ENCODE measurements at places on chromosomes 4 and X. TPM values are rescaled to one million over a fixed set of nuclear protein-coding genes. Genes with fewer than 3 reads are reported as not detected.
A peak's percentile ranks its signal among the peaks of the same experiment; 100 is the strongest.

TMEM271 gene
- not detected for total RNA-seq

RNF175 gene
- not detected for total RNA-seq

LETM1 gene
- total RNA-seq: 29.4 TPM

VCX3A gene
- total RNA-seq: not detected

SSR4 gene
- 124 TPM for total RNA-seq

GYPB gene
- not detected for total RNA-seq

NAT8L gene
- 3.3 TPM for total RNA-seq

IL1RAPL2 gene
- total RNA-seq: not detected

SH2D1A gene
- not detected for total RNA-seq

PABPC1L2A gene
- total RNA-seq: not detected

ALAS2 gene
- total RNA-seq: not detected

LONRF3 gene
- 13.3 TPM for total RNA-seq

WNK3 gene
- 0.62 TPM for total RNA-seq

MAGEA1 gene
- total RNA-seq: not detected

RTL5 gene
- total RNA-seq: not detected

GRCh38 chr4:107220976-107221375 lies 184.9 kb upstream of the DKK2 start:
- no peak for DNase-seq

DNA sequence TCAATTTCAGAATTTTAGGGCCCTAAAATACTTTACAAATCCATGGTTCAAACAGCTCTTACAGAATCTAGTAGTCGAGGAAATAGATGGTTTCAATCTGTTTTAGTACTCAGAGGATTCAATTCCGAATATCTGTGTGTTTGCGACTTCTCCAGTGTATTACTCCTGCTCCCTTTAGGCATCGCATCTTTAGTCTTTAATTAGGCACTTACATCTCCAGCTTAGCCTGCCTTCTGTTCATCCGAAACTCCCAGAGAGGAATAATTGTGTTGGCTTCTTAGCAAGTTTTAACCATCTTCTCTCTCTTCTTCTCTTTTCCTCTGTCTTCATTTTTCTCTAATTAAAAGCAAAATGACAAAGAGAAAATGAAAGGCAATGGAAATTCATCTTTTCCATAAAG lies 1901.3 kb upstream of the TENM3 start:
- DNase-seq: no peak

DNA sequence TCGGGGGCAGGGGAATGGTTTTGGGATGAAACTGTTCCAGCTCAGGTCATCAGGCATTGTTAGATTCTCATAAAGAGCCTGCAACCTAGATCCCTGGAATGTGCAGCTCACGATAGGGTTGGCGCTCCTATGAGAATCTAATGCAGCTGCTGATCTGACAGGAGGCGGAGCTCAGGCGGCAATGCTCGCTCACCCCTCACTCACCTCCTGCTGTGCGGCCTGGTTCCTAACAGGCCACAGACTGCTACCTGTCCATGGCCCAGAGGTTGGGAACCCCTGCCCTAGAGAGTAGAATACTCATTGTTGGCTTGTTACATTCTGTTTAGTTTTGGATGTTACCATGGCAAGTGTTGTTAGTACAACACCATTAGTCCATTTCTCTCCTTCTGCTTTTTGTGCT lies 40.8 kb upstream of the STX18 start:
- no peak for DNase-seq

GRCh38 chrX:142977128-142977914 lies 48.4 kb upstream of the SPANXN4 start:
- DNase-seq: no peak

GRCh38 chr4:2487632-2488031 lies 18.7 kb downstream of the RNF4 start:
- no peak for DNase-seq

- DNase-seq: no peak
Measured at GRCh38 chr4:96887857-96888256, 1048.0 kb downstream of the PDHA2 start.

- DNase-seq: no peak
Measured at GRCh38 chr4:870951-871350, 45.0 kb upstream of the CPLX1 start.

- DNase-seq: no peak
Measured at GRCh38 chrX:1336331-1336943, at the start of gene IL3RA. Gene IL3RA (plus strand): TSS chrX:1336785. CDS start chrX:1341766, 4,981 bp downstream.

GRCh38 chrX:19540076-19540475 lies 24.8 kb upstream of the MAP3K15 start:
- DNase-seq: no peak

- no peak for DNase-seq
Measured at GRCh38 chrX:130884627-130885026, 18.4 kb downstream of the ENOX2 start.

- DNase-seq: no peak
Measured at GRCh38 chr4:101064541-101065180, 282.7 kb downstream of the PPP3CA start.

DNA sequence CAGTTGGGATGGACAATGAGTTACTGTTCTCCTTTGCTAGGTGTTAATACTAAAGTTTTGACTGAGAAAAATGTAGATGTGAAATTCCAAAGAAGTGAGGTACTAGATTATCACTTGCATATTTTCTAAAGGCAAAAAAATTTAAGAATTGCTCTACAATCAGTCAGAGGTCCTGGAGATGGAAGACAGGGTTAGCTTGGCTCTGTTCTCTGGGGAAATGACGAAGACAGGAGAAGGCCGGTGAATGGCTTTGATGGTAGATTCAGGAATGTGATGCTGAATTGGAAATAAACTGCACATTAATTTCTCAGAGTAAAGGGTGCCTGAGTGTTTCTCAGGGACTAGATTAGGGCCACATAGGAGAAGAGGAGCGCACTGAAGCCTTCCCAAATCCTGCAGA lies 214.0 kb upstream of the LEF1 start:
- DNase-seq: no peak

GRCh38 chr4:699816-700580 lies 5.6 kb upstream of the PCGF3 start:
- no peak for DNase-seq

DNA sequence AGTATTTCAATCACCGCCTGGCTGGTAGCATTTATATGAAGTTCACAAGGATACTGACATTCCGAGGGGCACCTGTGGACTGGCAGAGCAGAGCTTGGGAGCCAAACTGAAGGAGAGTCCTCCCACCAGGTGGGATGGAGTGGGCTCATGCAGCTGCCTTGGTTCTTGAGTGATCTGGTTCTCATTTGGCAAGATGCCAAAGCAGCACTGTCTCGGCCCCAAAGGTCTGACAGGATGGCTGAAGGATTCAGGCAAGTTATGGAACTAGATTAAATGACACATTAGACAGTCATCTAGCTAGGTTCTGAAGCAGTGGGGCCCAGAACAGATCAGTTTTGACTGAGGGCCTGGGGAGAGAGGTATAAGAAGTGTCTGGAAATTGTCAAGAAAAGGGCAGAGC lies 3.2 kb downstream of the FGF16 start:
- DNase-seq: no peak

DNA sequence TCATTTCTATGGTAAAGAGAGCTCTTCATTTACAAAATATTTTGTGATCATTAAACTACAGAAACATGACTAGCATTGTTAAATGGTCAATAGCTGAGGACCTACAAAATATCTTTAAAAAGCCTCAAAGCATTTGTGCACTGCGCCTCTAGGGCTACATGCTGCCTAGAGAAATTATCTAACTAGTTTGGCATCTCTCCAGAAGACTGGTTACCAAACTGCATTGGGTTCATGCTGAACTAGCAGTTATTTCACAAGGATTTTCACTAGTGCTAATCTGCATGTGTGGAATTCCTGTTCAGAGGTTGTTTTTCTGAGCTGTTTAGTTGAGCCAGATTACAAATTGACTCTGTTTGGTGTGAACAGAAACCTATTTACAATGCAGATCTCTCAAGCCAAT lies 58.5 kb upstream of the PITX2 start:
- DNase-seq: no peak

DNA sequence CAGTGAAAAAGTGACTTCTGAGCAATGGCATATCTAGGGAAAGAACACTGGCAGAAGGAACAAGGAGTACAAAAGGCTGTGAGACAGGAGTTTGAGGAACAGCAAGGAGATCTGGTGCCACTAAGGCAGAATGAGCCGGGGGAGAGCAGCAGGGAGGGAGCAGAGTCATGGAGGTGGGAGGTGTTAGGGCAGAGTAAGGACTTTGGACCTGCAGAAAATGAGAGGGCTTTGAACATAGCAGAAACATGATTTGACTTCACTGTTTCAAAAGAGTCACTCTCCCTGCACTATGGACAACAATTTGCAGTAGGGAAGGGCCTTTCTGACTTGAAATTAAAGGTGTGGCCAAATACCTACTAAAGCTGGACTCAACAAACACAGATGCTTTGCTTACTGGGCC lies 356.2 kb downstream of the ADGRL3 start:
- peak; percentile 71 for DNase-seq

DNA sequence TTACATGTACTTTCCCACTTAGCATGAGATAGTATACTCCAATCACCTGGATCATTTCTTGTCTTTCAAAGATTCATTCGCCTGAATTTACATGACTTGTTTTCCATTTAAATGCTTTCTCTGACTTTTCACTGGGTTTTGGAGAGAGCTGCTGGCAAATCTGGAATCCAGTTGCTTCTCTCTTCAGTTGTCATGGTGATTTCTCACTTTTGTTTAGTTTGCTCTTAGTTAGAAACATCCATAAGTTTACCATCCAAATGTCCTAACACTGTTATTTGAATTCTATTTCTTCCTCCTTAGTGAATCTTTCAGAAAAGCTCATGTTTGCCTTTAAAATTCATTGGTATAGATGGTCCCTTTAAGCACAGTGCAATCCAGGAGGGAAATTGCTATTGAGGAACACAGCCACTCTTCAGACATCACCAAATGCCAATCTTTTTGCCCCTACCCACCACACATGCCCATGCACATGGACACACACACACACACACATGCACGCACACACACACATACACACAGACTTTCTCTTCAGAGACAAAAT lies 51.7 kb downstream of the REELD1 start:
- no peak for DNase-seq

DNA sequence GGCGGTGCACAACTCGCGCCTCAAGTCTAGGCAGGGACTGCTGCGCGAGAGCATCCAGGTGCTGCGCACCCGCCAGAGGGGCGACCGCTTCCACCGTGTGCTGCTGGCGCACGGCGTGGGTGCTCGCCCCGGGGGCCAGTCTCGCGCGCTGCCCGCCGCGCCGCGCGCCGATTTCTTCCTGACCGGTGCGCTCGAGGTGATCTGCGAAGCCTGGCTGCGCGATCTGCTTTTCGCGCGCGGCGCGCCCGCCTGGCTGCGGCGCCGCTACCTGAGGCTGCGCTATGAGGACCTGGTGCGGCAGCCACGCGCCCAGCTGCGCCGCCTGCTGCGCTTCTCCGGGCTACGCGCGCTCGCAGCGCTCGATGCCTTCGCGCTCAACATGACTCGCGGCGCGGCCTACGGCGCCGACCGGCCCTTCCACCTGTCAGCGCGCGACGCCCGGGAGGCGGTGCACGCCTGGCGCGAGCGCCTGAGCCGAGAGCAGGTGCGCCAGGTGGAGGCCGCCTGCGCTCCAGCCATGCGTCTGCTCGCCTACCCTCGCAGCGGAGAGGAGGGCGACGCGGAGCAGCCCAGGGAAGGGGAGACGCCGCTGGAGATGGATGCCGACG lies 1.3 kb downstream of the CHST7 start:
- no peak for DNase-seq

GRCh38 chr4:113820108-113820507 lies 58.6 kb upstream of the CAMK2D start:
- DNase-seq: no peak

DNA sequence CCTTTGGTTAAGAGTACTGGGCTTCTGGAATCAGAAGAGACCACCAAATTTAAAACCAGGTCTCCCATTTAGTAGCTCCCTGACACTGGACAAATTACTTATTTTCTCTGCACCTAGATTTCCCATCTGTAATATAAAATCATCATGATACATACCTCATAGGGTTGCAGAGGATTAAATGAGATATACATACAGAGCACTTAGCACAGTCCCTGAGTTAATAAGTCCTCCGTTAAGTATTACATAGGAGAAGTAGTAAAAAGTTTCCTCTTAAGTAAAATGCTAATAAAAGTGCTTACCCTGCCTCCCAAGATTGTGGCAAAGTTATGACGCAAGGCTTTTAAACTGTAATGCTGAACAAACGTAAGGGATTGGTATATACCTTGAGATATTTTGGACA lies 539 bp upstream of the CHIC1 start:
- no peak for DNase-seq

DNA sequence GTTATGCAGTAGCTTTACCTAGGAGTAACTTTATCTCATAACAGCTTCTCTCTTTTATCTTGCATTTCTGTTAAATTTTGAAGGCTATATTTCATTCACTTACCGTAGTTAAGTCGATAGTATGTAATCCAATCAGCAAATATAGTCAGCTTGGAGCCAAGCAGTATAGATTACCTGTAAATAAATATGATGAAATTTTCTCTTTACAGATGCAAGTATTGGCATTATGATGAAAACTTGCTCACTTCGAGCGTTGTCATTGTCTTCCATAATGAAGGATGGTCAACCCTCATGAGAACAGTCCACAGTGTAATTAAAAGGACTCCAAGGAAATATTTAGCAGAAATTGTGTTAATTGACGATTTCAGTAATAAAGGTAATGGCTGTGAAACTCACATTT lies 42.3 kb downstream of the HMGB2 start:
- no peak for DNase-seq

DNA sequence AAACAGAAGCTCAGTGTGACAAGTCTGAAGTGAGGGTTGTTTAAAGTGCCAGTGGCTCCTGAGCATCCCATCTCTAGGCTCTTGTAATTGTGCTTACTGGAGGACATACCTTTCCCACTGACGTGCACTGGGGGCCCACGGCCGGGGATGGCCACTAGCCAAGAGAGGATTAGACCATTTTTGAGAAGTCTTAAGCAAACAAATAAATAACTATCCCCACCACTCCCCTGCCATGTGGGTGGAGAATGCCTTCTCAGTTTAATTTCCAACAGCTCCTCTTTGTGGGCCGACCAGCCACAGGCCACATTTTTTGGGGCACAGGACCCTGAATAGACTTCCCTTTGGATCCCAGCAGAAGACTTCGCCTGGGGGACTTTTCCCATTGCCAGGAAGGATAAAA lies 125.0 kb upstream of the MSX1 start:
- no peak for DNase-seq

DNA sequence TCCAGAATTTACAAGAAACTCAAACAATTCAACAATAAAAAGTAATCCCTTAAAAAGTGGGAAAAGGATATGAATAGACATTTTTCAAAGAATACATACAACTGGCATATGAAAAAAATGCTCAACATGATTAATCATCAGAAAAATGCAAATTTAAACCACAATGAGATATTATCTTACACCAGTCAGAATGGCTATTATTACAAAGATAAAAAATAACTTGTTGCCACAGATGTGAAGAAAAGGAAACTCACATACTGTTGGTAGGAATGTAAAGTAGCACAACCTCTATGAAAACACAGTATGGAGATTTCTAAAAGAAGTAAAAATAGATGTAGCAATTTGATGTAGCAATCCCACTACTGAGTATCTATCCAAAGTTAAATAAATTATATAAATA lies 65.1 kb upstream of the DIAPH2 start:
- DNase-seq: no peak

- DNase-seq: no peak
Measured at GRCh38 chrX:19772096-19772821, 115.1 kb downstream of the SH3KBP1 start.

- DNase-seq: peak; percentile 87
Measured at GRCh38 chrX:132532913-132533312, 44.1 kb upstream of the MBNL3 start.

- no peak for DNase-seq
Measured at GRCh38 chr4:162201673-162202072, 37.9 kb upstream of the FSTL5 start.

Data from HepG2 (cell line).